Bronchial smooth muscle cell (primary cell): ENCODE measurements at places on chromosomes 12 and 14. TPM values are rescaled to one million over a fixed set of nuclear protein-coding genes. Genes with fewer than 3 reads are reported as not detected.

Gene PKP2
- under 0.01 TPM in 1 of 2 replicates, not detected in the other for total RNA-seq

Gene ACOT6
- total RNA-seq: not detected in 2 replicates

Gene BEGAIN
- total RNA-seq: 0.17 TPM in 1 of 2 replicates, not detected in the other

Gene FAM90A1
- not detected in 2 replicates for total RNA-seq

Gene NOVA1
- total RNA-seq: 4.7 and 7.3 TPM in 2 replicates

Gene EFS
- 0.47 and 8.3 TPM in 2 replicates for total RNA-seq

Gene PCK2
- total RNA-seq: 14.5 and 17.0 TPM in 2 replicates

Gene PLEK2
- total RNA-seq: 2.6 and 6.5 TPM in 2 replicates

Gene HRK
- total RNA-seq: under 0.01 TPM in 1 of 2 replicates, not detected in the other

Gene IL22
- total RNA-seq: not detected in 2 replicates

Gene PTPRO
- 0.17 and 0.32 TPM in 2 replicates for total RNA-seq

Gene TBX3
- 9.8 and 20.5 TPM in 2 replicates for total RNA-seq

Gene SIX1
- total RNA-seq: 9.8 and 18.1 TPM in 2 replicates

Gene PPM1H
- 0.17 and 0.47 TPM in 2 replicates for total RNA-seq

Gene KRT8
- total RNA-seq: 0.95 and 1.5 TPM in 2 replicates

Gene GDF3
- not detected in 2 replicates for total RNA-seq

Gene HOXC9
- total RNA-seq: 0.52 and 0.63 TPM in 2 replicates

Gene RBP5
- total RNA-seq: 0.09 TPM in 1 of 2 replicates, not detected in the other

Gene CORO1C
- total RNA-seq: 165 and 172 TPM in 2 replicates

Gene RPS6KL1
- total RNA-seq: under 0.01 and 0.47 TPM in 2 replicates
